ENCODE measurements at places on chromosomes 13 and 19.

GRCh38 chr19:39064405-39064804 lies 19.8 kb upstream of the ACP7 start:
- DNase-seq = no peak
- no peaks in the 10 kb centered on the region for H3K36me3 ChIP-seq
- no peak overlapping the region for H3K27ac ChIP-seq
- no peaks in the 10 kb centered on the region for H3K27me3 ChIP-seq
- H3K4me1 ChIP-seq = no peaks in the 10 kb centered on the region

GRCh38 chr13:22262001-22262885 lies 591.4 kb downstream of the FGF9 start:
- no peaks in the 10 kb centered on the region for H3K4me1 ChIP-seq
- H3K27ac ChIP-seq = no peak overlapping the region
- H3K27me3 ChIP-seq = no peaks in the 10 kb centered on the region
- no peaks in the 10 kb centered on the region for H3K36me3 ChIP-seq
- DNase-seq = no peak

DNA sequence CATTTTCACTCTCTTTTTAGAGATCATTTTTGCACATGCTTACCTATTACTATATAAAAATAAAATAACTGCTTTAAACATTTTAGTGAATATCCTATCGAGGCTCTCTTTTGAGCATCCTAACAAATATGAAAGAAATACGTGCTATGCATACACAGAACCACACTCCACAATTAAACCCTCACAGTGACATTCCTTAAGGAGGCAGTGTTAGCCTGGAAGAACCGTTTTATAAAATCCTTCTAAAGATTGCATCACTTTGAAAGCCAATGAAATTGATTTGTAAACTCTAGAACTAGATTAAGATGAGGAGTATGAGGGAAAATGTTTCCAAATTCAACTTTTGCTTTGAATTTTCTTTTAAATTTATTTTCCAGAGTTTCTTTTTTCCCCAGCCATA lies 11.1 kb upstream of the ENOX1 start:
- no peaks in the 10 kb centered on the region for H3K36me3 ChIP-seq
- no peak overlapping the region for H3K4me3 ChIP-seq
- H3K4me1 ChIP-seq = no peaks in the 10 kb centered on the region

DNA sequence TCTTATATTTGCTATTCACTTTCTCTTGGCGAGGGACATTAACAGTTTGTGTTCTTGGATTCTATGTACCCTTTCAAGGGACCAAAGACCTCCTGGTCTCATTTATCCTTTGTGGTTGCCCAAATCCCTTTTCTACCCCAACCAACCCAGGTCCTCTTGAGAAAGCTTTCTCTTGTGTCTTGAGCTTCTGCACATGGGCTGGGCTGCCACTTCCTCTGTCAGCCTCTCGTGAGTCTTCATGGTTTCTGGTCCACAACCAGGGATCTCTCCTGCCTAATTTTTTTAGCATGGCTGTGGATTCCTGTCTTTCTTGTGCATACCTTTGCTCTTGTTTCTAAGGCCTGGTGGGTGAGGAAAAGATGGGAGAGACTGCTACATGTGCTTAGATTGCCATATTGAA lies 14.9 kb downstream of the TIMM13 start:
- no peak overlapping the region for H3K27ac ChIP-seq
- H3K36me3 ChIP-seq = no peaks in the 10 kb centered on the region
- no peak for DNase-seq
- no peaks in the 10 kb centered on the region for H3K27me3 ChIP-seq
- H3K4me1 ChIP-seq = no peaks in the 10 kb centered on the region
- no peak overlapping the region for H3K4me3 ChIP-seq

DNA sequence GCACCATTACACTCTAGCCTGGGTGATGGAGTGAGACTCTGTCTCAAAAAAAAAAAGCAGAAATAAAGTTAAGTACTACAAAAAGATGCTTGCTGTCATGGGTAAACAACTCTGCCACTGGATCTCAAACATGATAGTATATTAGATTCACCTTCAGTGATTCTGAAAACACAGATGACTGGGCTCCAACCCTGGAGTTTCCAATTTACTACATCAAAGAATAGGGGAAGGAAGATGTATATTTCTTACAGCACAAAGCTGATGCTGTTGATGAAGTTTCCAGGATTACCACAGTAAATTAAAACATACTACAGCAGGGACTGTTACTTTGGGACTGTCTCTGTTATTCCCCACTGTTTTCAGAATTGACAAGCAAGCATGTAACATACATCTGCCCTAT lies 5.2 kb downstream of the ZNF561 start:
- no peak overlapping the region for H3K4me3 ChIP-seq
- no peak overlapping the region for H3K27ac ChIP-seq
- peaks cover 8% of the 10 kb centered on the region for H3K4me1 ChIP-seq
- DNase-seq = no peak
- H3K36me3 ChIP-seq = peaks cover 64% of the 10 kb centered on the region
